ENCODE measurements at places on chromosomes 12 and 14. TPM values are rescaled to one million over a fixed set of nuclear protein-coding genes. Genes with fewer than 3 reads are reported as not detected.

DNA sequence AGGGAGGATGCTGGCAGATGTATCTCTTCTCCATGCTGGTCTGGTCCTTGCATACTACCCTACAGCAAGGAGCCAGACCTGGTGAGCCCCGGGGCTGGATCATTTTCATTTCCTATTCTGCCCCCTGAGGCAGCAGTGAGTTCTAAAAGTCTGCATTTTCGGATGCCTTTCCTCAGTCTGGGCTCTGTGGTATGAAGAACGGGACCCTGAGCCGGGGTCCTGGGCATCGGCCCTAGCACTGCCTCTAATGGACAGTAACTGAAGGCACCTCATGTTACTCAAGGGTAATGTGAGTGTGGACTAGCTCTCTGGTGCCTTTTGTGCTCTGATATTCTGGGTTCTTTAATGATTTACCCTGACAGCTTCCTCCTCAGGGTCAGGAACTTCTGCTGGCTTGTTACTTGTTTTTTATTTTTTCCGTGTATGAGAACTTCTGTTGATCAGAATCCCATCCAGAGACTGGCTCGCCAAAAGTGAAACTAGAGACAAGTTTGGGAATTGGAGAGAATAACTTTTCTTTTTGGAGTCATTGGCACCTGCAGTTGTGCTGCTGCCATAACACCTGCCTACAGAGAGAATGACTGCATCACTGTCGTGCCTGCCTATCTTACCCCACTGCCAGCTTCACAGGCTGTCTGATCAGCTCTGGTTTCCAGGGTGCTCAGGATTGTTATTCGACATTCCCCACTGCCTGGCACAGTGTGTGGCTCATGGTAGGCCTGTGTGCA lies 62.3 kb downstream of the SUSD6 start:
- no peak for DNase-seq

DNA sequence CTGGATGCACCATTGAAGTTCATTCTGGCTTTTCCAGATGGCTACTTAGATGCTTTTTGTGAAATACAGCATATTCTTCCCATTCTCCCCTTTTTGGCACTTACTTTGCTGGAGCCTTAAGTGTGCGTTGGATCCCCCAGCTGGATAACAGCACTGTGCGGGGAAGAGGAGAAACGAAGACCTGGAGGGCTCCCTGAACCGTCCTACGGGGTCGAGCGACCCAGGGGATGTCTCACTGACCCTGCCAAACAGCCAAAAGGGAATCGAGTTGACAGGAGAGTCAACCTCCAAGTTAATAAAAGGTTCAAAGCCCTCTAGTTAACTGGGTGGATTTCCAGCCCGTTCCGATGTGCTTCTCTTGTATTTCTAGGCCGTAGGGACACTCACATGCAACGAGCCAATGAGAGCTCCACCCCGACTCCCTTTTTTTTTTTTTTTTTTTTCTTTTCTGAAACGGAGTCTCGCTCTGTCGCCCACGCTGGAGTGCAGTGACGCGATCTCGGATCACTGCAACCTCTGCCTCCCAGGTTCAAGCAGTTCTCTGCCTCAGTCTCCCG lies 1.0 kb upstream of the CAMKK2 start:
- DNase-seq, result no peak

DNA sequence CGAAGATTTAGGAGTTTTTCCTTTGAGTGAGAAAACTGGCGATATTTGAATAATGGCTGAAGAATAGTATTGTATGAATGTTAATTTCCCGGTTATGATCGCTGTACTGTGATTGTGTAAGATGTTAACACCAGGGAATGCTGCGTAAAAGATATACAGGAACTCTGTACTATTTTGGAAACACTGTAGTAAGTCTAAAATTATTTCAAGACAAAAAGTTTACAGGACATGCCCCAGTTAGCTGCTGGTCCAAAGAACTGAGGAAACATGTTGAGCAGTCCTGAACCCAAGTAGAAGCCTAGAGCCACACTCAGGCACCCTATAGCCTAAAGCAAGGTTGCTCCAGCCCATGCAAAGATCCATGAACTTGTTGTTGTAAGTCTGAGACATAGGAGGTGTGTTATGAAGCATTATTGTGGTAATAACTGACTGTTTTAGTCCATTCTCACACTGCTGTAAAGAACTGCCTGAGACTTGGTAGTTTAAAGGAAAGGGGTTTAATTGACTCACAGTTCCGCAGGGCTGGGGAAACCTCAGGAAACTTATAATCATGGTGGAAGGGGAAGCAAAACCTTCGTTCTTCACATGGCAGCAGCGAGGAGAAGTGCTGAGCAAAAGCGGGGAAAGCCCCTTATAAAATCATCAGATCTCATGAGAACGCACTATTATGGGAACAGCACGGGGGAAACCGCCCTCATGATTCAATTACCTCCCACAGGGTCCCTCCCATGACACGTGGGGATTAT lies 99.8 kb upstream of the RESF1 start:
- DNase-seq, result no peak

DNA sequence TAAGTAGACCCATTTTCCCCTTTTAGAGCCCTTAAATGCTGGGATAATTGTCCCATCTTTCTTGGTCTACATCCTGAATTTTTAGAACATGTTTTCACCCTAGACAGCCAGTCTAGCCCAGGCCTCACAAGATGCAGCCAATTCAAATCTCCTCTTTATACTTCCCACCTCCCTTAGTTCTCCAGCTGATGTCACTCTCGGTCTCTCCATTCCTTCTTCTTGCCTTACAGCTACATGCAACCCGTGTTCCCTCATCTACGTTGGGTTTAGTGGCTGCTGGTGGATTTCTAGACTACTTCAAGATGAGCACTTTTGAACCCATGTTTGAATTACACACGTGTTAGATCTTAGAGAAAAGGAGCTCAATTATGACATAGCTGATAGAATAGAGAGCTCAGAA lies 132.0 kb downstream of the PPM1H start:
- no peak for DNase-seq

DNA sequence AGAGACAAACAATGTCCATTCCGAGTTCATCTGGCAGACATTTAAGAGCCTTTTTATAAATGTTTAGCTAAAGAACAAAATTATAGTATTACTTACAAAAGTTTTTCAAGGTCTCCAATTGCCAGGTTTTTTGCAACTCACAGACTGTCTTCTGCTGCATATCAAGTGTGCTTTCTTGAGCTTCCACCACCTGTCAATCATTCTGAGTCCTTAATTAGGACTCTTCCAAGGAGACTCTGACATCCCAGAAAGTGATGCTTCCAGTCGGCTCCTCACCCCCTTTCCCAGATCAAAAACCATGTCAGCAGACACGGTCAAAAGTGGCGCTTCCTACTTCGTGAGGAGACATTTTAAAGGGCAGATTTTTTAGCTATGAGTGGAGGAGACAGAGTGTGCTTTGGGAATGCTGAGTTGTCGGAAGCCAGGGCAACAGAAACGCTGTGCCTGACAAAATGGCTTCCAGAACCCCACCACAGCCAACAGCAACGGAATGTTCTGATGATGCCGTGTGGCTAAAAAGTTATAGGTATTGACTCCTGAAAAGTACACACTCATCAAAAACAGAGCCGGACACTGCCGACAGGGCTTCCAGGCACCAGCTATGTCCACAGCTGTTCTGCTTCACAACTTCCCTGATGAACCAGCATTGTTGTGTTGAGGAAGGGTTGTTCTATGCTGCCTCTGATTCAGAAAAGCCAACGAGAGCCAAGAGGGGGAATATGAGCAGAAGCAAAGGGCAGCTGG lies 116.1 kb upstream of the SLC35F4 start:
- no peak for DNase-seq

DNA sequence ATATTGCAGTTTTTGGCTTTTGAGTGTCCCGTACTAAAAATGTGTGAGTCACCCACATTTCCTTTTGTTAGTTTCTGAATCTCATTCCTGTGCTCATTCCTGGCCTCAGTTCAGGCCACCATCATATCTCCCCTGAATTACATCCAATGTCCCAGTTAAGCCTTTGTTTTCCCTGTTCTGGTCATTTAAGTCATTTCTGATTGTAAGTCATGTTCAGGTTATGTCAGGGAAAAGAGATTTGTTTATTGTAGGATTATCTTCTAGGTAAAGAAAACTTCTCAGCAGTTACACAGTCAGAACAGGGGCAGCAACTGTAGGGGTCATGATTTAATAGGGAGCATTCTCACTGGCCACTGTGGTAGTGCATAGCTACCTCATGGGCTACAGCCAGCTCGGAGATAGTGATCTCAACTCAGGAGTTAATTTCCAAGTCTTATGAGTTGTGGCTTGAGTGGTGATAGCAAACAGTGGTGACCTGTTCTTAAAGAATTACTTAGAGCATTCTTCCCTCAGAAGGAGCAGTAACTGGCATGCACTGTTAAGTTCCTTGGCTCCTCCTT lies 6.7 kb downstream of the DDX47 start:
- DNase-seq, result no peak

- no peak for DNase-seq
Measured at GRCh38 chr12:92288561-92288960, 142.9 kb upstream of the BTG1 start.

DNA sequence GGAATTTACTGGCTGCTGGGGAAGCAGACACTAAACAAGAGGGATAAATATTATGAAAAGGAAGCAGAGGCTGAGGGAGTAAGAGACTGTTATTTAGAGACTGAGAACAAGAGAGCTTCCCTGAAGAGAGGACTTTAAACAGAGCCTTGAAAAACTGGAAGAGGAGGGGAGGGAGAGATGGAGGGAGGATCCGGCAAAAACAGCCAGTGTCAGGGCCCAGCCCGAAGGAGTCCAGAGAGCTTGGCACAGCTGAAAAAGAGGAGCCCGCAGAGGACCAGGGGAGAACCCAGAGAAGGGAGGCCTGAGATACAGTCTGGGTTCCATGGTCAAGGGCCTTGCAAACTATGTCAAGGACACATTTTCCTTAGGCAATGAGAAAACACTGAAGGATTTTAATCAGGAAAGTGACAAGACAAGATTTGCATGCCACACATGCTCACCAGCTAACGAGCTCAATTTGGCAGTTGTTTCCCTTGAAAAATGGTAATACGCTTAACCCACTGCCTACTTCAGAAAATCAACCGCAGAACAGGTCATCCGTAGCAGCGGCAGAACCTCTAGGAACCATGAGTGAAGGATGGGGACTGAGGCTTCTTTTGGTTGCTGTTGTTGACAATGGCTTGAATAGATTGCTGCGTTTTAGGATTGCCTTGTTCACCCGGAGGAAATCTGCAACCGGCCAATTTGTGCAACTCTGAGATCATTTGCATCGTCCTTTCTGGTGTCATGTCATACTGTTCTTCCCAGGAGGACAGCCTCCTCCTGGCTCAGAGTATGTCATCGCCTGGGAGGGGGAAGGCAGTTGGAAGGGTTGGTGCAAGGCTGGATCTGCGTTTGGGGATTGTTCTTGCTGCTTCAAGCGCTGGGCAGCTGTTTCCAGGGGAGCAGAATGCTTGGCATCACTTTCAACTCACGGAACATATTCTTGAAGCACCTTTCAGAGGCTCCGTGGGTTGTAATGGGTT lies 108.2 kb downstream of the PRMT8 start:
- no peak for DNase-seq

DNA sequence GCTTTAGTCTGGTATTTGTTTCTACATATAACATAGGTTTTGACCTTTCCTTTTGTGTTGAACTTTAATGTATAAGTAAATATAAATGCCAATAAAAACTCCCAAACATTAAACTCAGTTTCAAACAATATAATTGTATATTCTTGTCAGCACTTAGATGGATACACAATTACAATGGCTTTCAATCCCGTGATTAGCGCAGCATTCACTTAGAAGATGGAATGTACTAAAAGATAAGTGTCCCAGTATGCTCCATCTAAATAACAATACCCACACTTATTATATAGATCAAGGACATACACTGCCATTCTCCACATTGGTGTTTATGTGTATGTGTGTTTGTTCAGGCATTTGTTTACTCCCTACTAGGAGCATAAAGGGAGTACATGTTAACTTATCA lies 193.1 kb downstream of the SOX5 start:
- DNase-seq, result no peak

DNA sequence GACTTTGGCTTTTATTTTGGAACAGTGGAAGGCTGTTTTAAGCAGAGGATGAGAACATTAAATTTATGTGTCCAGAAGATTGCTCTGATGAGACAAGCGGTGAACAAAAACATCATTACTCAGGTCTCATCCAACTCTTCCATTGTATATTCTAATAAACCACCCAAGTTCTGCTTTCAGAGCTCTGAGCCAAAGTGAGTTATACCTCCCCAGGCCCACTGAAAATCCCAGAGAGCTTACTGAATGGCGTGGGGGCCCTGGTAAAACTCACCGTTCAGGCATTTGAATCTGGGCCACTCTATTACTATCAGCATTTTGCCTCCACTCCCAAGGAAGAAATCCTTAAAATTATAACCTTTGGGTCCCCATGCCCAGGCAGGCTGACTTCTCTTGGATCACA lies 122.0 kb upstream of the HIF1A start:
- DNase-seq, result no peak

DNA sequence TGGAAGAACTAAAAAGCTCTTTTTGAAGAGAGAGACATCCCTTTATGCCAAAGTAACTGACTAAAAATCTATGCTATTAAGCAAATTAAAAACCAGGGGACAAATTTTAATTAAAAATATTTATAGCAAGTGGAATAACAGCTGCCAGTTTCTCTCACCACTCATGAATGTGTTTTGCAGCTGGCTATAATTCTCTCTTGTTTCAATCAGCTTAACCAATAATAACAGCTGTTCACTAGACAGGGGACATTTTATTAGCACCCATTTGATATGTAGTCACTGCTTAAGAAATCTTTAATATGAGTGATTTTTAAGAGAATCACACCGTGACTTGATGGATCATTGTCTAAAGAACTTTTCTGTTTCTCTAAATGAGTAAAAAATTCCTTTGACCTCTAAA lies 34.2 kb upstream of the KRR1 start:
- no peak for DNase-seq

- no peak for DNase-seq
Measured at GRCh38 chr12:34021071-34021470, 1.2 kb upstream of the ALG10 start.

GRCh38 chr14:65150898-65151608 lies 48.7 kb upstream of the MAX start:
- DNase-seq, result no peak

DNA sequence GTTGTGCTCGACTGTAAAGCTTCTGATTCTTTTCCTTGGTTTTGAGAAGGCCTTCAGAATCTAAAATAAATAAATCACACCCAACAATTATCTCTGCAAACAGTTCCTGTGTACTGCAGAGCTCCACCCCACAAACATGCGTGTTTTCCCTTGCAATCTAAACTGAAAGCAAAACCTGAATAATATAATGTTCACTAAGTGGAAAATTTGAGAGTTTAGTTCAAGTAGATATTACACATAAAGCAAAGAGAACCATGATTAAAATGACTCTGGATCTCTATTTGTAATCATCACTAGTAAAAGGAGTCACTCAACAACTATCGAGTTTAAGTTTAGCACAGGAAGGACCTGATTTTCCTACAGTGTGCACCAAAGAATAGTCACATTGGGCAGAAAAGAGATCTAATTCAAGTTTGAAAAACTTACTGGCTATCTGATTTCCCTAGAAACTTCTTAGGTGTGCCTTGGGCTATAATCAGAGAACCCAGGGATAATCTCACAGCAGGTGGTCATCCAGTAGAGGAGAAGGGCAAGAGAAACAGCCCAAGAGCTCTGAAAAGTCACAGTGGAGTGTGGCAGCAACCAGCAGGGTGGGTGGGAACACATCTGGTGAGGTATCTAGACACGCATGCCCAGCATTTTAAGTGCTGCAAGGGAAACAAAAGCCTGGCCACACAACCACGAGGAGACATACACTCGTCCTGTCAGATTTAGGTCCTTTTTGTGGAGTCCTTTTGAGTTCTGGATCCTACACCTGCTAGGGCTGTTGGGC lies 25.4 kb downstream of the ATG14 start:
- DNase-seq, result no peak

- no peak for DNase-seq
Measured at GRCh38 chr12:99427104-99427503, 220.4 kb upstream of the GARIN6 start.

GRCh38 chr14:95420060-95420459 lies 96.4 kb downstream of the SYNE3 start:
- DNase-seq, result no peak

Gene PSMB11
- total RNA-seq, result not detected
